ENCODE measurements at places on chromosomes 3 and 15. TPM values are rescaled to one million over a fixed set of nuclear protein-coding genes. Genes with fewer than 3 reads are reported as not detected.

The SMCO1 gene
- not detected for total RNA-seq

The CYP8B1 gene
- not detected for total RNA-seq

The CHRM5 gene
- not detected for total RNA-seq

The MAPKAPK3 gene
- 19.0 TPM for total RNA-seq

The IL16 gene
- total RNA-seq: 8.9 TPM

The PPP1R14D gene
- not detected for total RNA-seq

The RTP3 gene
- total RNA-seq: not detected

The ANKUB1 gene
- total RNA-seq: not detected

The ALCAM gene
- total RNA-seq: 16.0 TPM

The XCR1 gene
- not detected for total RNA-seq

The BFSP2 gene
- total RNA-seq: not detected

The GTF2A2 gene
- 35.7 TPM for total RNA-seq

All from sigmoid colon (tissue), 7 donors.